ENCODE measurements at places on chromosomes 16 and 17.

DNA sequence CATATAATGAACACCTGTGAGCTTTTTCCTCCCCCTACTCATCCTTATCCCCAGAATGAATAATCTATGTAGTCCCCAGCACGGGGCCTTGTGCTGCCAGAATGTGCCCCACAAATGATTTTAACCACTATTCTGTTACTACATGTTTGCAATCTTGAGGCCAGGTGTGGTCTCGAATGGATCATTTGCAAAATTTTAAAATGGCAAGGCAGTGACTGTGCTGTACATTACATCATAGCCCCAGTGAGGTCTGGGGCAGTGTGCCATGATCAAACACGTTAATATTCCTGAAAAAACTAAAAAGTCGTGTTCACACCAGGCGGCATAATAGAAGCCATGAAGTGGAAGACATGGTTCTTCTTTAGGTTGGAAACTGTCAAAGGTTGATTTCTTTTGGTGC lies 479.9 kb upstream of the EEF2KMT start:
- no peak for DNase-seq

DNA sequence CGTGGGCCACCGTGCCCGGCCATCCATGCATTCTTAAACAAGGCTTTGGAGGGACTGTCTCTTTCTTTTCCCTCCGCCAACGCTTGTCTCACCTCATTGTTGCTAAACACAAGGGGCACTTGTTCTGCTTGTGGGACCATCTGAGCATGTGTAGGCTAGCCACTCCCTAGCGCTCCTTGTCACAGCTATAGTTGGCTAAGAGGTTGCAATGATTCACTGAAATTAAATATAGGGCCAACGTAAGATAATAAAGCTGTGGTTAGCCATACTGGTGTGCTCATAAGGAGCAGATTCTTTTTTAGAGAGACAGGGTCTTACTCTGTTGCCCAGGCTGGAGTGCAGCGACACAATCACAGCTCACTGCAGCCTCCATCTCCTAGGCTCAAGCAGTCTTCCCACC lies 41.2 kb downstream of the KIAA0513 start:
- no peak for DNase-seq

GRCh38 chr17:77596491-77597417 lies 361.7 kb upstream of the TNRC6C start:
- DNase-seq: no peak

GRCh38 chr16:2285731-2286191 lies 17.8 kb upstream of the RNPS1 start:
- no peak for DNase-seq

DNA sequence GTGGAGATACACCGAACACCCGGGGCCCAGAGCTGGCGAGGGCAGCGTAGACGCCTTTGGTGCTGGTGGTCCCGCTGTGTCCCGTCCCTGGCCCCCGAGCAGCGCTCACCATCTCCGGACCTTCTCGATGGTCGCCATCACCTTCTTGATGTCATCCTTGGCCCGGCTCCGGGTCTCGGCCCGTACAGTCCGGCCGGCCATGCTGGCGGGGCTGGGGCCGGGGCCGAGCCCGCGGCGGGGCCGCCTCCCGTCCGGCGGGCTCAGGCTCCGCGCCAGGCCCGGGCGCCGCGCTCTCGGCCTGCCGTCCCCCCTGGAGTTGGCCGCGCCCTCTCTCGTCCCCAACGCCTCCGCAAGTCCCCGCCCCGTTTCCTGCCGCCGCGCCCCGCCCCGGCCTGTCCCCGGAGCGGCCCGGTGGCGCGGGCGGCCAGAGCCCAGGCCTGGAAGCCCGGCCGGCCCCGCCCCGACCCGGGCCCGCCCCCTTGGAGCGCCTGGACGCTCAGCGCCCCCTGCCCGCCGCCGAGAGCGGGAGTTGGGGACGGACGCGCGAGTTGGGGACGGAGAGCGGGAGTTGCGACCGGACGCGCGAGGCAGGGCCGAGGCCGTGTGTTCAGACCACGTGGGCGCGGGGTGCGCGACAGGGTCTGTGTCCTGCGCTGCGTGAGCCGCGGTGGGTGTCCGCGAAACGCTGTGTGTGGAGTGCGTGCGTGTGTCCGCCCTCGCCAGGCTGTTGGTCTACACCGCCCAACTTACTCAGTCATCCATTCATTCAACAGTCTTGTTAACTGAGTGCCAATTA lies at the start of gene BCL7C:
Gene BCL7C, minus strand, starts transcription at position 334 of the 796 bp plus-strand sequence. Its CDS starts 133 bp downstream, at position 201.
- DNase-seq: peak; percentile 81

DNA sequence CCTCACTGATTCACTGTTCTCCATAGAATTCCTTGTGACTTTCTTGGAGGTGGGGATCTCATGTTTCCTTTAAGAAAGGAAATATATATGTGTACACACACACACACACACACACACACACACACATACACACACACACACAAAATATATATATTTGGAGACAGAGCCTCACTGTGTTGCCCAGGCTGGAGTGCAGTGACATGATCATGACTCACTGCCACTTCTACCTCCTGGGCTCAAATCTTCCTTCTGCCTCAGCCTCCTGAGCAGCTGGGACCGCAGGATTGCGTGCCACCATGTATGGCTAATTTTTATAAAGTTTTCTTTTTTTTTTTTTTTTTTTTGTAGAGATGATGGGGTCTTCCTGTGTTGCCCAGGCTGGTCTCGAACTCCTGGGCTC lies 45.9 kb downstream of the CDH13 start:
- DNase-seq: no peak

GRCh38 chr17:62870552-62870971 lies 62.4 kb upstream of the MARCHF10 start:
- no peak for DNase-seq

- DNase-seq: no peak
Measured at GRCh38 chr16:81040842-81041241, 5.2 kb downstream of the ATMIN start.

DNA sequence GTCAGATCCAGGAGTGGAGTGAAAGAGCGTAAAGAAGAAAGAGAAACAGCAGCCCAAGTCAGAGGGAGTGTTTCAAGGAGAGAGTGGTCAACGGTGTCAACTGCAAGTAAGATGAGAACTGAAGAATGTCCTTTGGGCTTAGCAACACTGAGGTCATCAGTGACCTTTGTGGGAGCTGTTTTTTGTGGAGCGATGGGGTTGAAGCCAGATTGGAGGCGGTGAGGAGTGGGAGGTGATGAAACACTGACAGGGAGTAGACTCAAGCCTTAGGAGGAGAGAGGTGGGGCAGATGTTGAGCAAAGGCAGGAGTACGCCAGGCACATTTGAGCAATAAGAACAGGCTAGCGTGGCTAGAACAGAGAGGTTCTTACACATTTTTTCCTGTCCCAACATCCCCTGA lies 103.7 kb upstream of the GNAO1 start:
- peak; percentile 10 for DNase-seq

DNA sequence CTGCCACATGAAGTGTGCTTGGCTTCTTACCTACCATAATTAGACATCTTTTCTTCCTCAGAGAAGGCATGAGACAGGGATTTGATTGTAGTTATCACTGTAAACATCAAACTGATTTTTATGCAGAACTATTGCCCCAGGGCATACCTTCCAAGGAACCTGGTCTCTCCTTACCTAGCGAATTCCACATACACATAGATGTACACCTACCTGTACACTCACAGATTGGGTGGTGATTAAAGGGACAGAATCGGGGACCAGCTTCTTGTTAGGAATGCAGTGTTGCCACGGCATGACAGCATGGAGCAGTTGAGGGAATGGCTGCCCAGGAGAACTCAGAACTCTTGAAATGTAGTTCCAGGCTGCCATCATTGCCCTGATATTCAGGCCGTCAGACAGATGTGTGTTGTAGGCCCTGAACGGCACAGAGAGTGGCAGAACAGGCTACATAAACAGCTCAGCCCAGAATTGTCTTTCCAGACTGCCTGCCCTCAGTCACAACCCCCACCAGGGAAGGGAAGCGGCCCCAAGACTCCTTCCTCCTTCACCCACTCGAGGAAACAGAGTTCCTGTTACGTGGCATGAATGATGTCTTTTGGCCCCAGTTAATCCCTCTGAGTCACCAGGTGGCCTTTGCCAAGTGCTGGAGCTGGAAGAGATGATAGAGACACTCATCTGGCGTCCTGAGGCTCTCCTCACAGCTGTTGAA lies 17.8 kb upstream of the NAGLU start:
- DNase-seq: peak; percentile 86

GRCh38 chr16:85750146-85750826 lies 610 bp downstream of the C16orf74 start:
- no peak for DNase-seq

DNA sequence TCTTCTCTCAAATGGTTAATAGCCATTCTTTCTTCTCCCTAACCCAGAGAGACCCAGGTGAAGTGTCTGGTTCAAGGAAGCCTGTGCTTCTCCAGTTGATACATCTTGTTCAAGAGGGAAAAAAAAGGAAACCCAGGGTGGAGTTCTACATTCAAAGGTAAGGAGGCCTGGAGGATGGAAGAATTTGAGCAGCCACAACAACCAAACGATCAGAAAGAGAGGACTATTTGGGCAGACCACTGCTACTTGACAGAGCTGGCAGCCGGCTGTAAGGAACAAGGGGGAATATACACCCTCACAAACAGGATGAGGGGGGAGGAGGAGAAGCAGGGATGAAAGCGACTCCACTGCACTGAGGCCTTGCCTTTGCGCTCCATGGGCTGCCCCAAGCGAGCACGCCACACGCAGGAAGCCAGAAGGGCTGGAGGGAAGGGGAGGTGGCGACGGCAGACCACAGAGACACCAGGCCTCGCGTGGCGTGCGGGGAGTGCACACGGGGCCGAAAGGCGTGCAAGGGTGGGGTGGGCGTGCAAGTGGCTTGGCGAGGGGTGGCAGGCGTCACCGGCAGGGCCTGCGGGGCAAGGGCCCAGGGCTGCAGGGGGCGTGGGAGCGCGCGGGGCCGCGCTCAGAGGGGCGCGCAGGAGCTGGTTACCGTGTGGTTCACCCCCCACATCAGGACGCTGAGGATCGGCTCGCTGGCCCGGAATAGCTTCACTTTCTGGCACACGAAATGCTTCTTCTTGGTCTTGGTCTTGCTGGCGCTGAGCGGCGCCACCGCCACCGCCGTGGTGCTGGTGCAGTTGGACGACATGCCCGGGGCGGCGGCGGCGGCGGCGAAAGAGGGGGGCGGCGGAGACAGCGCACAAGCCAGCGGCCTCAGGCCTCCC lies 499 bp downstream of the PIP4K2B start:
- peak; percentile 9 for DNase-seq

DNA sequence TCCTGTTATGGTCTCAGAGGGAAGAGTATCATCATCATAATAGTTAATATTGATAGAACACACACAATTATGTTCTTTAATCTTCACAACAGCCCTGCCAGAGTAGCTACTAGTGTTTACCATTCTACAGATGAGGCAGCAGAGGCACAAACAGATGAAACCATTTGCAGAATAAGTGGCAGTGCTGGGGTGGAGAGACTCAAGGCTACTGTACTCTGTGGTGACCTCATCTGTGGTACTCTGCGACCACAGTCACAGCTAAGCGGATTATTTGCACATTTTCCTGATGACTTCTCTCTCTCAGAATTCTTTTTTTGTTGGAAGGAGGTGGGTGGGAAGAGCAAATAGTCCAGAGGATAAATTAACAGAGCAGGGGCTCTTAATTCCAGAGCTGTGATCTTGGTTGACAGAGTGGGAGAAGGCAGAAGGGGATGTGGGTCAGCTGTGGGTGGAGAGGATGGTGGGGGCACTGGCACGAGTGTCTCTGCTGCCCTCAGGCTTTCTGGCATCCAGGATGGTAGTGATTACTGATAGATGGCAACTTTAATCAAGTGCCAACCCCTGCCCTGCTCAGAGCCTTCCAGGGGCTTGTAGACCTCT lies 41.8 kb downstream of the MRM1 start:
- DNase-seq: no peak

- no peak for DNase-seq
Measured at GRCh38 chr16:17379121-17379571, 91.6 kb downstream of the XYLT1 start.

GRCh38 chr16:2835638-2836493 lies 5.8 kb downstream of the ZG16B start:
- no peak for DNase-seq

- no peak for DNase-seq
Measured at GRCh38 chr17:49510059-49510719, 15.1 kb downstream of the NGFR start.

- DNase-seq: peak; percentile 14
Measured at GRCh38 chr16:64910356-64910755, 211.5 kb downstream of the CDH11 start.

- DNase-seq: no peak
Measured at GRCh38 chr17:38701504-38702165, 3.4 kb upstream of the MLLT6 start.

DNA sequence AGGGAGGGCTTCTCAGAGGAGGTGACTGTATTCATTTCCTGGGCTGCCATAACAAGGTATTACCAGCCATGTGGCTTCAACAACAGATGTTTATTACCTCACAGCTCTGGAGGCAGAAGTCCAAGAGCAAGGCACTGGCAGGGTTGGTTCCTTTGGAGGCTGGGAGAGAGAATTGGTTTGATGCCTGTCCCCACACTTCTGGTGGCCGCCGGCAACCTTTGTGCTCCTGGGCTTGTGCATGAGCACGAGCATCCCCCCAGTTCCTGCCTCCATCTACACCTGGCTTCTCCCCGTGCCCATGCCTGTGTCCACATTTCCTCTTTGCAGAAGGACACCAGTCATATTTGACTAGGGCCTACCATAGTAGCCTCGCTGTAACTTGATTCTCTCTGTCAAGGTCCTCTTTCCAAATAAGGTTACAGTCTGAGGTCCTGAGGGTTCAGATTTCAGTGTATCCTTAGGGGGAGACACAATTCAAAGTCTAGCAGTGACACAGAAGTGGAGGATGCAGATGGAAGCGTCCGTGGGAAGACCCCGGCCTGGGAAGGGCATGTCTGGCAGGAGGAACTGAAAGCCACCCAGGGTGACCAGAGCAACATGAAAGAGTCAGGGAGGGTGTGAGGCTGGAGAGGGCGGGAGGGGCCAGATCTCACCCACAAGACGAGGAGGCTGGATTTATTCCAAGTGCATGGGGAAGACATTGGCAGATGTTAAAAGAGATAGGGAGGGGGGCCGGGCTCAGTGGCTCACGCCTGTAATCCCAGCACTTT lies 188.2 kb upstream of the HSBP1 start:
- DNase-seq: no peak

DNA sequence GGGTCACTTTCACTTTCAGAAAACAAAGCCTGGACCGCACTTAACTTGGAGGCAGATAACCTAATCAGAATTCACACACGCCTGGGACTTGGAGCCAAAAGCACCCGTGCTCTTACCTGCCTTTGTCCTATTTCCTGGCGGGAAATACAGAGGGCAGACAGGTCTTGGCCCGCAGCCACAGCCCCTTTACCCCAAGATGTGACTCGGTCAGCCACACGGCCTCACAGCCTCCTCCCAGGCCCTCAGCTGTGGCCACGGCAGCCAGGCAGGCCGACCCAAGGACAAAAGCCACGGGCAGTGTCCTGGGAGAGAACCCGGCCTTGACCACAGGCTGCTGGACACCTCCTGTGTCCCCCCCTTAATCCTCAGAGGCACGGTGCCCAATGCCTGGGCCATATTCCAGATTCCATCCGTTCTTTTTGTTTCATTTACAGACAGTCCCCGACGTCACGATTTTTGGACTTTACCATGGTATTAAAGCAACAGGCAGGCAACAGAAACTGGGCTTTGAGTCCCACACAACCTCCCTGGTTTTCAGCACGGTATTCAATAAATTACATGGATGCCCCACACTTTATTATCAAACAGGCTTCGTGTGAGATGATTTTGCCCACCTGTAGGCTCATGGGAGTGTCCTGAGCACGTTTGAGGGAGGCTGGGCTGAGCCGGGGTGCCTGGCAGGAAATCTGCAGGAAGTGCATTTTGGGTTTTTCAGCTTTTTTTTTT lies 30.1 kb upstream of the GAA start:
- peak; percentile 35 for DNase-seq

- DNase-seq: no peak
Measured at GRCh38 chr17:44216694-44217093, 2.8 kb downstream of the UBTF start.

GRCh38 chr17:66087073-66087472 lies 104.9 kb downstream of the CEP112 start:
- no peak for DNase-seq

All from tibial nerve (tissue), 4 donors.